ENCODE measurements at places on chromosomes 2 and 18. TPM values are rescaled to one million over a fixed set of nuclear protein-coding genes. Genes with fewer than 3 reads are reported as not detected.

GRCh38 chr2:231139796-231140195 is 15.0 kb upstream of the HTR2B start:
- H3K4me1 ChIP-seq, result no peaks in the 10 kb centered on the region
- no peaks in the 10 kb centered on the region for H3K36me3 ChIP-seq
- H3K27me3 ChIP-seq, result no peaks in the 10 kb centered on the region
- no peak for DNase-seq
- no peak overlapping the region for H3K27ac ChIP-seq

DNA sequence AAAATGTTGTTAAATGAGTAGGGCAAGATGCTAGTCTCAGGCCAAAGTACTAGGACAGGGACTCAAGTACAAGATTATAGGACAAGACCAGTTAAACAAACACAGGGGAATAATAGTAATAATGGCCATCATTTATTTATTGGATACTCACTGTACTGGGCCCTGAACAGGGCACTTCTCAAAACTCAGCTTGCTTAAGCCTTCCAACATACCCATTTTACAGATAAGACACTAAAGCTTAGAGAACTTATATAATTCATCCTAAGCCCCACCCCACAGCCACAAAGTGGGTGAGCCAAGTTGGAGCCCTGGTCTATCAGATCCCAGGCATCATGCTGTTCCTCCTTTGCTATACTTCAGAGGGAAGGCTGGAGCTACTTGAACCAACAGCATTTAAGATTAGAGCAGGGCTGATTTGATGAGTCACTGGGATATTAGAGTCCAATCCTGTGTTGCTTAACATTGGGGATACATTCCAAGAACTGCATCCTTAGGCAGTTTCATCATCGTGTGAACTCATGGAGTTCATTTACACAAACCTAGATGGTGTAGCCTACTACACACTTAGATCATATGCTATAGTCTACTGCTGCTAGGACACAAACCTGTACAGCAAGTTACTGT is 153.6 kb downstream of the MTCL1 start:
- no peak overlapping the region for H3K4me3 ChIP-seq
- no peaks in the 10 kb centered on the region for H3K4me1 ChIP-seq
- no peaks in the 10 kb centered on the region for H3K27me3 ChIP-seq
- H3K36me3 ChIP-seq, result no peaks in the 10 kb centered on the region
- no peak for DNase-seq
- no peak overlapping the region for H3K27ac ChIP-seq

DNA sequence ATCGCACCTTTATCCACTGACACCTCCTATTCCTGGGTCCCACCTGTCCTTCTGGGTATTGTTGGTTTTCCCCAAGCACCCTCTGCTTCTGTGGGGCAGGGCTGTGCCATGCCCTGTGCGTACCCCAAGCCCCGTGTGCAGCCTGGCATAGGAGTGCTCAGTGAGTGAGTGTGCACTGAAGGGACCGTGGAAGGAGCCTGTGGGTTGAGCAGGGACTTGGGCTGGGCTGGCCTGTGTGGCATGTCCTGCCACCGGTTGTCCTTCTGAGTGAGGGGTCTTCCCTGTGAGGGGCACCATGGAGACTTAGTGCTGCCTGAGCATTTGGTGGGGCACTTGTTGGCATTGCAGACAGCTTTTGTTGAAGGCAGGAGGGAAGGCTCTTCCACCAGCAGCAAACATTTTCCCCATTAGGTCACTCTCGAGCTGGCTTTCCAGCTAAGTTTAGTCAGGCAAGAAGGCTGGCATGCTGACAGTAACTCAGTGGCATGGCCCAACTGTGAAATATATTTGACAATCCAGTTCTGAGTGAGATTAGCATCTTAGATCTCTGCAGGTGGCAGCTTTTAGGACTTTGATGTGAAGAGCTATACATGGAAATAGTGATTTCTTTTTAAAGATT is 64.7 kb downstream of the LPIN1 start:
- no peaks in the 10 kb centered on the region for H3K27me3 ChIP-seq
- H3K4me1 ChIP-seq, result no peaks in the 10 kb centered on the region
- no peak overlapping the region for H3K4me3 ChIP-seq
- DNase-seq, result no peak

DNA sequence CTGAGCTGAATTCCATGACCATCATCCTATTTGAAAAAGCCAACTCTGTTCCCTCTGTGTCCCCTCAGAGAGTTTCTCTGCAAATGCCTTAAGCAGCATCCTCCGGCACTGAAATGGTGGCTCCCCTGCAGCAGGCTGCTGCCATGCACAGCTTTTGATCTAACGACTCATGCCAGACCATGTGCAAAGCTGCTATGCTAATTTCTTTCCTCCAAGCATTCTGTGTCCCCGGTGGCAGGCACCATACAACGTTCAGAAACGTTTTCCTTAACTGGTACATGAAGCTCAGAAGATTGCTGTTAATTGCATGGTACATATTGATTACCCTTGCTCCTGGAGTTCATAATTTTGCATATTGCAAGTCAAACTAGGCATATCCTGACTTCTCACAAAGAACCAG is 336.8 kb downstream of the RBM43 start:
- no peaks in the 10 kb centered on the region for H3K27me3 ChIP-seq
- H3K36me3 ChIP-seq, result no peaks in the 10 kb centered on the region
- DNase-seq, result no peak
- no peak overlapping the region for H3K27ac ChIP-seq
- H3K4me1 ChIP-seq, result no peaks in the 10 kb centered on the region

DNA sequence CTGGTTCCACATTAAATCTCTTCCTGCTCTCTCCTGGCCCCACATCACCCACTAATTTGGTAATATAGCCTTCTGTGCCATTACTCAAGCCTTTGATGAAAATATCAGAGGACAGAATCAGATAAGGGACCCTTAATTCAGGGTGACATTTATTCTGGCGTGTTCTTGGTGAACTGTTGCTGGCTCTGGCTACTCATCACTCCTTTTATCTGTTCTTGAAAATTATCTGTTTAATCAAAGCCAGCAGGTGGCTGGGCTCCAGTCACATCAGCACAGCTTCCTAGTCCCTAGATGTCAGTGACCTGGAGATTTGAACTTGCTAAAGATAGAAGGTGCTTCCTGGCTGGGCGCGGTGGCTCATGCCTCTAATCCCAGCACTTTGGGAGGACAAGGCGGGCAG is 26.9 kb upstream of the SLC35F6 start:
- no peak for DNase-seq
- H3K4me1 ChIP-seq, result no peaks in the 10 kb centered on the region
- H3K27me3 ChIP-seq, result no peaks in the 10 kb centered on the region
- no peak overlapping the region for H3K27ac ChIP-seq
- no peak overlapping the region for H3K4me3 ChIP-seq

DNA sequence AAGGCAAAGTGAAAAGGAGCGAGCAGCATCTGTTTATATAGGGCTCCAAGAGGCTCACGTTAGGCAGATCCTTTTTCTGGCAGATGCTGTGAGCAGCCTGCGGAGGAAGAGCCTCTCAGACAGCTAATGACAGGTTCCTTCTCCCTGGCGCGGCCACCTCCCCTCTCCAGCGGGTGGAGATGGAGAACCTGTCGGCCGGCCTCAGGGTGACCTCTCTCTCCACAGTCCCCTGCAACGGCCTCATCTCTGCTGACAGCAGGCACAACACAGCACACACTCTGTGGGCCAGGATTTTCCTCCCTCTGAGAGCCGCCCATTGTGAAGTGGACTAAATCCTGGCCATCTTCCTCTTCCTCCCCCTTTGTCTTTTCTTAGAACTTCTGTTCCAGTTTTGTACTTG is 119.8 kb downstream of the PRKCE start:
- H3K4me3 ChIP-seq, result no peak overlapping the region
- no peaks in the 10 kb centered on the region for H3K4me1 ChIP-seq
- H3K27ac ChIP-seq, result no peak overlapping the region
- H3K27me3 ChIP-seq, result no peaks in the 10 kb centered on the region
- DNase-seq, result peak; percentile 70
- no peaks in the 10 kb centered on the region for H3K36me3 ChIP-seq

DNA sequence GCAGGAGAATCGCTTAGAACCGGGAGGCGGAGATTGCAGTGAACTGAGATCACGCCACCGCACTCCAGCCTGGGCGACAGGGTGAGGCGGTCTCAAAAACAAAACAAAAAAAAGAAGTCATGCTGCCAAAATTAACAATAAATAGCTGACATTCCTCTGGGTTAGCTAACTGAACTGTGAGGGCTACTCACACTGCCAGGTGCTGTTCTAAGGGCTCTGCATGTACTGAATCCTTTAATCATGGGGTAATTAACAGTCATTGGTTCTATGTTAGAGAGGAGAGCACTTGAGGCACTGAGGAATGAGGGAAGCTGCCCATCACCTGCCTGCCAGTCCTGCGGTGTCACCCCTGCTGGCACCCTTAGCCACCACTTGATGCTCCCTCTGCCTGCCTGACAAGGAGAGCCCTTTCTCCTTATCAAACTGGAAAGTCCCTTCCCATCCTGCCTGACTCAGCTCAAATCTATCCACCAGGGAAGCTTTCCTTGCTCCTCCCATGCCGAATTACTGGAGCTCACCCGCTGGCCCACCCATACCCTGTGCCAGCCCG is 73.0 kb upstream of the RIOK3 start:
- no peaks in the 10 kb centered on the region for H3K36me3 ChIP-seq
- no peaks in the 10 kb centered on the region for H3K27me3 ChIP-seq
- DNase-seq, result no peak
- H3K4me3 ChIP-seq, result no peak overlapping the region
- H3K4me1 ChIP-seq, result peaks cover 4% of the 10 kb centered on the region
- peak overlapping the region; percentile 90 for H3K27ac ChIP-seq

TANC1 gene
- total RNA-seq, result 58.3 TPM

SIX2 gene
- 6.0 TPM for total RNA-seq

NFE2L2 gene
- 131 TPM for total RNA-seq

CPO gene
- 0.58 TPM for total RNA-seq

SLC9A4 gene
- total RNA-seq, result not detected
